Stimulated activated CD4-positive, alpha-beta T cell treated with anti-CD3 and anti-CD28 coated beads, Interleukin-15, amount 100 ng/mL, for 1 hour (primary cell): ENCODE measurements at places on chromosomes 13 and 19.

DNA sequence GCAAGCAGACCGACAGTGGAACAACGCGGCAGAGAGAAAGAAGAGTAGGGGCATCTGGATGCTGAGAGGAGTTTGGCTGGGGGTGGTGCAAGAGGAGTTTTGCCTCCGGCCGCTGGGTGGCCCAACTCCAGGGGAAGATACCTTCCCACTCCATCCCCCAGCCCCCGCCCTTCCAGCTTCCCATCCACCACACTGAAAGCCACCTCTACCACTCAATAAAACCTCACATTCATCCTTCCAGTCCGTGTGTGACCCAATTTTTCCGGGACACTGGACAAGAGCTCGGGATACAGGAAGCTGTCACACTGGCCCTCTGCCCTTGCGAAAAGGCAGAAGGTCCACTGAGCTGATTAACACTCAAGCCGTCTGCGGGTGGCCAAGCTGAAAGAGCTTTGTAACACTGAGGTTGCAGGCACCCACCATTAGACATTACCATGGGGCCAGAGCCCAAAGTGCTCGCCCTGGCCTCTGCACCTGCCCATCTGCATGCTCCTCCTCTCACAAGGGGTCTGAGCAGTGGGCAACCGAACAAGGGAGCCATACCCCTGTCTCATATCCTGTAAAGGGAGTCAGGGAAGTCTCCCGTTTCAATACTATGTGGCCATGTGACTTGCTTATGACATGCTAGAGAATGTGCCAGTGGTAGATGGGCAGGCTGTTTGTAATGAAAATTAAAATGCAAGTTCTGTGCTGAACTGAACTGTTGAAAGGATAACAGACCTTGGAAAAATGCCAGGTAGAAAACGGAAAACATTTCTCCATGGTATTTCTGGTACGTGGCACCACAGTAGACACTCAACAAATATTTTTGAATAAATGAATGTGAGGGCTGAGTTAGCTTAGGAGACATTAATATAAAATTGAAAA, 205.1 kb upstream of the STARD13 start:
- DNase-seq = no peak

- no peak for DNase-seq
These were observed 709.3 kb upstream of the KLHL1 start for GRCh38 chr13:70817576-70817975.

DNA sequence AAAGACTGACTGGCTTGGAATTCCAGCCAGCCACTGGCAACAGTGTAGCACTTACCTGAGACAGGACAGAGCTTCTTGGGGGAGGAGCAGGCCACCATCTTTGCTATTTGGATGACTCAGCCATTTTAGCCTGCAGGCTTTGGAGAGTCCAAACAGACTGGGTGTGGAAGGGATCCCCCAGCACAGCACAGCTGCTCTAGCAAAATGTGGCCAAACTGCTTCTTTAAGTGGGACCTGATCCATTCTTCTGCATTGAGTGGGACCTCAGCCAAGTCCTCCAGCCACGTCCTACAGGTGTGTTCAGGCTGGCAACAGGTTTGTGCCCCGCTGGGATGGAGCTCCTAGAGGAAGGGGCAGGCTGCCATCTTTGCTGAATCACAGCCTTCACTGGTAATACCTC, 80.0 kb downstream of the NDFIP2 start:
- no peak for DNase-seq

DNA sequence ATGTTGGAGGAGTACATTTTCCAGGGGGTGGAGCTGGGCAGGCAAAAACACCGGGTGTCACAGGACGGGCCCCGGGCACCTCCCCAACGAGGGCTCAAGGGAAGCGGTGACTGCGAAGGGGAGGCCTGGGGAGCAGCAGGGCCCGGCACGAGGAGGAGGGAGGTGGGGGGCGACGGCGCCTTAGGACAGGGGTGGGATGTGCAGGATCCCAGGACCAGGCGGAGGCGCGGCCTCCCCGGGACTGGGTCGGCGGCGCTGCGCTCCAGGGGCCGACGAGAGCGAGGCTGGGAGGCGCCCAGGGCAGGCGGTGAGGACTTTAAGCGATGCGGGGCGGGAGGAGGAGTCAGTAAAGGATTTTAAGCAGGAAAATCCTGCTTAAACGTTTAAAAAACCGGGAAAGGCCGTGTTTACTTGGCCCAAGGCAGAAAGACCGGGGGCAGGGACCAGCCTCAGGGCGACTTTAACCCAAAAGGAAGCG, 427 bp downstream of the ZNF160 start:
- no peak for DNase-seq

DNA sequence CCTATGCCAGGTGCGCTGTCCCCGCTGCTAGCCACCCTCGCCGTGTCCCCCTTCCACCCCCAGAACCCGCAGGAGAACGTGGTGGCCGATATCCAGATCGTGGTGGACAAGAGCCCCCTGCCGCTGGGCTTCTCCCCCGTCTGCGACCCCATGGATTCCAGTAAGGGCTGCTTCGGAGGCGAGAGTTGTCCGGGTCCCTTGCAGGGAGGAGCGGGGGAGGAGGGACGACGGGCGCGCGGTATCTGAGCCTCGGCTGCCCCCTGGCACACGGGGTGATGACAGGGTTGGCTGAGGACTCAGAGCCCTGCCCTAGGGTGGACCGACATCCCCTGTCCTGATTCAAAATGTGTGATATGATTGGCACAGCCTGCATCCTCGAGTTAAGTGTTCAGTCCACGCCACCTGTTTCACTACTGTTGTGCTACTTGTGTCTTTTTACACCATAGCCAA, 653 bp downstream of the MVB12A start:
- DNase-seq = no peak

GRCh38 chr13:79779761-79780160, 298.8 kb downstream of the NDFIP2 start:
- no peak for DNase-seq

DNA sequence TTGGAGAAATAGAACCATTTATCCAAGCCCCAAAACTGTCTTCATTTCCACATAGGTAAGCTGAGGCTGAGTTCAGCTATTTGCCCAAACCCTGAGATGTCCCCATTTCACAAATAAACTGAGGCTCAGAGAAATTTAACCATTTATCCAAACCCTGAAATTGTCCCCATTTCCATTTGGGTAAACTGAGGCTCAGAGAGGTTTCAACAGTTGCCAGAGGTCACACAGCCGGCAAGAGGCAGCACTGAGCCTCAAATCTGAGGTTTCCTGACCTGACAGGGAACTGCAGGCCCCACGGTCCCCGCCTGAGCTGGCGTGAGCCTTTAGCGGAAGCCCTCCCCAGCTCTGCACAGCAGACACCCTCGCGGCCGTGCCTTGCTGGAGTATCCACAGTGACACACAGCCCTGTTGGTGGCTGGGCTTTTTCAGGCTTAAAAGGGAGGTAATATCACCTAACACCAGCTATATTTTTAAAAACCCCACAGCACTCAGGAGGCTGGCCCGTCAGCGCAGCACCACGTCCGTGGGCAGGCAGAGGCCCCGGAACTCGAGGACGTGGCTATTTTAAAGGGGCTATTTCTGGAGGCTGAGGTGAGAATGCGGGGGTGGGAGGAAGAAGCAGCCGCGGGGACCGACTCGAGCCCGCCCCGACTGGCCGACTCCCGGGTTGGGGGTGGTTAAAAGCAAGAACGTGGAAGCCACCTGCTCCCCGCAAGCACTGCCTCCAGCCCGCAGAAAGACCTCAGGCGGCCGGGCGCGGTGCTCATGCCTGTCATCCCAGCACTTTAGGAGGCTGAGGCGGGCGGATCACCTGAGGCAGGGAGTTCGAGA, 18.5 kb downstream of the PTPRS start:
- no peak for DNase-seq

- no peak for DNase-seq
These were observed 110.9 kb downstream of the SACS start for GRCh38 chr13:23322353-23323336.

DNA sequence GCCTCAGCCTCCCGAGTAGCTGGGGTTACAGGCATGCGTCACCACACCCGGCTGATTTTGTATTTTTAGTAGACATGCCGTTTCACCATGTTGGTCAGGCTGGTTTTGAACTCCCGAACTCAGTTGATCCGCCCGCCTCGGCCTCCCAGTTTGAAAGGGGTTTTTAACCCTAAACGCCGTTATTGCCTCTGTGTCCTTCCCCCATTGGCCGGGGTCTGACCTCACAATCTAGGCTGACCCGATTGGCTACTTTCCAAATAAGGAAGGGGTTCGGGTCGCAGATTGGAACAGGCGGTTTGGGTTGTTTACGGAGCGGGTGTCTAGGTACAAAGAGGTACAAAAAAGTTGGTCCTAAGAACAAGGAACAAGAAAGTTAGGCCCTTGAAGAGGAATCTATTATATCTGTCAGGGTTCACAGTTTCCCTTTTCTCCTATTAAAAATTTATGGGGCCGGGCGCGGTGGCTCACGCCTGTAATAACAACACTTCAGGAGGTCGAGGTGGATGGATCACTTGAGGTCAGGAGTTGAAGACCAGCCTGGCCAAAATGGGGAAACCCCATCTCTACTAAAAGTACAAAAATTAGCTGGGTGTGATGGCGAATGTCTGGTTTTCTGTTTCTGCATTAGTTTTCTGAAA, 1.0 kb downstream of the ZNF253 start:
- no peak for DNase-seq

- DNase-seq = no peak
These were observed 64.9 kb upstream of the MEDAG start for GRCh38 chr13:30841154-30841553.

GRCh38 chr13:35808846-35809245, 322.3 kb downstream of the DCLK1 start:
- no peak for DNase-seq

GRCh38 chr13:92560883-92561282, 665.7 kb upstream of the GPC6 start:
- no peak for DNase-seq

DNA sequence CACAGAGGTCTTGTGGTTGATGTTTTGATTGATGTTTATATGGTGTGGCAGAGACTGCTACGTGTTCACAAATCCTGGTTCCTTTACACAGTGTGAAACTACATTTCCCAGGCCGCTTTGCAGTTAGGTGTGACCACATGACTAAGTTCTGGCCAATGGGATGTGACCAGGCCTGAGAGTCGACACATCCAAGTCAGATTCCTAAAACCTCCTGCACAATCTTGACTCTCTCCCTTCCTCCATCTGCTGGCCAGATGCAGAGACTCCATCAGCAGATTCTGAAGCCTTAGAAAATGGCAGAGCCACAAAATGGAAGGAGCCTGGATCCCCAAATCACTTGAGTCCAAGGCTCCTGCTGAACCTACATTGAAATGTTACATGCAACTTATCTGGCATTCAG, 12.6 kb downstream of the CD37 start:
- DNase-seq = no peak

DNA sequence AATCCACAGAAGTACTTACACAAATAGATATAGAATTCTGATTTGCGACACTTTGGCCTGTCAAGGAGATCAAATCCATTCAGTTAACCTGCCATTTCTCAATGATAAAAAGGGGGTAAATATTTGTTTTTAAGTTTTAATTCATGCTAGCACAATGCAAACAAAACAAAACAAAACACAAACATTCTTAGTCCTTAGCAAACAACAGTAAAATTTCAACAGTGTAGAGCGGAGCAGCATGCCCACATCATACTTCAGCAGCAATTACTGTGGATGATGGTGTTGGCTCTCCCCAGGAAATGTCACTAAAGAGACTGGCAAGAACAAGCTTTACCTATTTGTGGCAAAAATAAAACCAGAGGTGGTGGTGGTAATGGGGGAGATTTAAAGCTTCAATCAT, 625.2 kb upstream of the PCDH20 start:
- DNase-seq = no peak

DNA sequence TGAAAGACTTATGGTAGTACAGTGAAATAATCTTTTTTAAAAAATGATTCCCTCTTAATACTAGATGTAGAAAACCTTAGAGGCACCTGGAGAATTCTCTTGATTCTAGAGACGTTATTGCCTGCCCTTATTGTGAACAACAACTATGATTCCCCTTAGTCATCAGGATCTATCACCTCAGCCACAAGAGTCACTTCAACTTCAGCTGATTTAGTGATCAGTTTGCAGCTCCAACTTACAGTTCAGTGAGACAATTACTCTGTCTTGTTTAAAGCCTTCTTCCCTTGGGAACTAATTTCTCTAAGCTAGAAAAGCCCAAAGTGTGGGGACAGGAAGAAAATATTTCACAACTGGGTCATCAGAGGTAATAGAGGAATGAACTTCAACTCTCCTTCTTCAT, 254.3 kb upstream of the SLITRK1 start:
- no peak for DNase-seq

GRCh38 chr13:23921451-23921888, 24.2 kb upstream of the C1QTNF9B start:
- no peak for DNase-seq

DNA sequence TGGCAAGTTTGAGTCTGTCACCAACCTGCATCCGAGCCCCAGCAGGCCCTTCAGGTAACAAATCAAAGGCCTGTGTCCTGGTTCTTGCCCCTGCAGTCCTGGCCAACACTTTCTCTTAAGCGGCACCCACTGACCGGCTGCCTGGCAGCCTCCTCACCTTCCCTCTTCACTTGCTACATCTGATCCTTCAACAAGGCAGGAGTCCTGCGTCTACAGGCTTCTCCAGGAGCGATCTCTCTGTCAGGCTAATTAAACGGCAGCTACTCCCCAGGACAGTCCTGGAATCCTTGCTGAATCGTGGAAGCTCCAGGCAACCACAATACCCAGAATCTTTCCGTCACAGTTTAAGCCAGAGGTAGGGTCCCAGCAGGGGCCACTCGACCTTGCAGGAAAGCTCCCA, 41.1 kb upstream of the GAS6 start:
- no peak for DNase-seq

DNA sequence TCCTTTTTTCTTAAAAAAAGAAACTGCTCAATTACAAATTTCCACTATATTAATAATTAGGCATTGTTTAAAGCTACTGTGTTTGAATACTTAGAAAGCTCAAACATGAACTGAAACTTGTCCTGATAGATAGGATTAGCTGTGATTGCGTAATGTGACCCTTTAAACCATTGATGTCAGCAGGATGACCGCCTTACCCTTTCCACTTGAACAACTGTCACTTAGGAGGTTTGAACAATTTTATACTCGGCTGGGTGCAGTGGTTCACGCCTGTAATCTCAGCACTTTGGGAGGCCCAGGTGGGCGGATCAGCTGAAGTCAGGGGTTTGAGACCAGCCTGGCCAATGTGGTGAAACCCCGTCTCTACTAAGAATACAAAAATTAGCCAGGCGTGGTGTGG, 2.9 kb downstream of the LAMP1 start:
- DNase-seq = no peak

GRCh38 chr19:1226522-1227303, 11.1 kb downstream of the CBARP start:
- DNase-seq = no peak

GRCh38 chr19:1471010-1471514, 8.0 kb downstream of the C19orf25 start:
- DNase-seq = no peak

- no peak for DNase-seq
These were observed 54.1 kb downstream of the SLC7A1 start for GRCh38 chr13:29541400-29541799.

DNA sequence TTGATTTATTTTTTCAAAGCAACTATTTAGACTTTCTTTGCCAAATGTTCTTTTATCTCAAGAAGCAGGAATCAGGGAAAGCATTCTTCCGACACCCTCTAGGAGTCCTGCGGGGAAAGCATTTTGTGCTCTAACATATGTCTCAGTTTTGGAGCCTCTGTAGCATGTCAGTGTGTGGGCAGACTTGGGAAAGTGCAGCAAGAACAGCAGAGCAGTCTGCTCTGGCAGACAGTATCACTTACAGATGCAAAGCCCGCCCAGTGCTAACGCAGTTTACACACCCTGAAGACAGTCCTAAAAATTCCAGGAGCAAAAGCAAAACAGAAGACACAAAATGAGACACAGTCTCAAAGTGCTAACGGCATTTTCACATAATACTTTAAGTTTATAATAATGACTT, 393.5 kb downstream of the KLF12 start:
- DNase-seq = no peak
